ENCODE measurements at places on chromosomes 12 and 14.

DNA sequence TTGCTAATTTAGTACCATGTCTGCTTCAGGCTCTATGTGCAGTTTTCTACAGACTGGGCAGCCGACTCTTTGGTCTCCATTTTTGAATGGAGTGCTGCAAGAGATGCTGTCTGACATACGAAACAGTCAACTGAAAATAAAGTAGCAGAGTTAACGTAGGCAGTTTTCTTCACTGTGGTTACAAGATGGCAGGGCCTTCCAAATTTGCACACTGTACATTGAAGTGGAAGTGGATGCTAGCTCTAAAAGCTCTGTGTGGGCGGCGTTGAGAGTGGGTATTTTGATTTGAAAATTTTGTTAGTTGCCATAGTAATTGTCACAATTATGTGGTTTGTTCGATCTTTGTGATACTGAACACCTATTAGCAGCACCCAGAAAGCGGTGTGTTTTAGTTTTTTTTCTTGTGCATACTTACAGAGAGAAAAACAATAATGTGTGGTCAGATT is 154.9 kb upstream of the ATP2B1 start:
- DNase-seq, result no peak

DNA sequence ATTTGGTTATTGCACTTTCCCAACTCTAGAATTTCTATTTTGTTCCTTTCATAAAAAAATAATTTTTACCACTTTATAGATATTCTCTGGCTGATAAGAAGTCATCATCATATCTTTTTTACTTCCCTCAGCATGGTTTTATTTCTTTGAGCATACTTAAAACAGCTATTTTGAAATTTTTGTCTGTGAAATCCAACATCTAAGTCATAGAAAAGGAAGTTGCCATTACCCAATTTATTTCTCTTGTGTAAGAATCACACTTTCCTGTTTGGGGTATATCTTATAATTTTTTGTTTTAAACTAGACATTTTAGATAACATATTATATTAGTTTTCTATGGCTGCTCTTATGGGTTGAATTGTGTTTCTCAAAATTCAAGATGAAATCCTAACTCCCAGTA is 400.2 kb upstream of the OR4E1 start:
- DNase-seq, result no peak

- DNase-seq, result no peak
Measured at GRCh38 chr12:52038447-52038846, 12.8 kb upstream of the NR4A1 start.

DNA sequence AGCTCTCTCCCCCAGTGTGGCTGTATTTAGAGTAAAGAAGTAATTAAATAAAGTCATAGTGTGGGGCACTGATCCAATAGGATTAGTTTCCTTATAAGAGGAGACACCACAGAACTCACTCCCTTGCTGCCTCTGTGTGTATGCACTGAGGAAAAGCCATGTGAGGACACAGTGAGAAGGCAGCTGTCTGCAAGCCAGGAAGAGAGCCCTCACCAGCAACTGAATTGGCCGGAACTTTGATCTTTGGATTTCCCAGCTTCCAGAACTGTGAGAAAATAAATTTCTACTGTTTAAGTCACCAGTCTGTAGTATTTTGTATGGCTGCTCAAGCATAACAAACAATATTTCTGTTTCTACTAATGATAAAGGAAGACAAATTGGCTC is 368.7 kb upstream of the PRICKLE1 start:
- no peak for DNase-seq

DNA sequence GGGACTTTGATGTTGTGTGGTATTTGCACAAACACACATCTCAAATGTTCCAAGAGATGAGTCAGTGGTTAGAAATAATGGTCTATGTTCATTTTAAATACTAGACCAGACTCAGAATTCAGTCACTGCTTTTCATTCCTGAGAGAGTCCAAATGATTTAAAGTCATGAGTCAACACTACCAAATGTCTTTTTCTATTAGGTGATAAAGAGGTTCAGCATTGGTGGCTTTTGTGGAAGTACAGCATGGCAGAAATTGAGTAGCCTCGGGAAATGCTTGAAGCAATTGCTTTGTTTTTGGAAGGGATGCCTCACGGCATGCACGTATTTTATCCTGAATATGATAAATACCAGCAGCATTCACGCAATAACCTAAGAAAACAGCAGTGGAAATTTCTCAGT is 115.7 kb downstream of the DIO2 start:
- no peak for DNase-seq

GRCh38 chr12:30795410-30796312 is 40.9 kb upstream of the CAPRIN2 start:
- no peak for DNase-seq

- DNase-seq, result no peak
Measured at GRCh38 chr12:100995771-100996170, 201.2 kb downstream of the ANO4 start.

DNA sequence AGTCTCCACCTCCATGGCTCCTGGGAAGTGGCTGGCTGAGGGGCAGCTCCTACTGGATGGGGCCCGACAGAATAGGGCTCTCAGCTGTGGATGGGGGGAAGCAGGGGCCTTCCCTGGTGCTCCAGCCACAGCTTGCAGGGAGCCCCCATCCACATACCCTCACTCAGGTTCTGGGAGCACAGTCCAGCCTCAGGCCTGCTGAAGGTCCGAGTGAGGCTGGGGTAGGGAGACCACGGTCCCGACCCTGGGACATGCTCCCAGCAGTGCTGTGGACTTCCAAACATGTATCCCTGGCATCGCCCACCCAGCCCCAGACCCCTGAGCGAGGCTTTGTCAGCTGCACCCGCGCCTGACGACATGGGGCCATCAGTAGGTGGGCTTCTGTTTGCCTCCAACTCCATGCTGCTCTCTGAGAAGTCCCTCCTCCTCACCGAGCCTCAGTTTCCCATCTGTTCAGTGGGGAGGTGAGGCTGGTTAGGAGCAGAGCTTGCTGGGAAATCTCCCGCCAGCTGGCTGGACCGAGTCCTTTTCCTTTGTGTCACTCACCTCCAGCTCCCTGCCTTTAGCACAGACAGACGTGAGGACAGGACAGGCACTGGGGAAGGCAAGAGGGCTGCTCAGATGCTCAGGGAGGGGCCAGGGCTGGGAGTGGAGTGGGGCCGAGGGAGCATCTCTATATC is 9.1 kb upstream of the ATG101 start:
- DNase-seq, result peak; percentile 42

GRCh38 chr14:41993687-41994086 is 387.0 kb downstream of the LRFN5 start:
- DNase-seq, result no peak

DNA sequence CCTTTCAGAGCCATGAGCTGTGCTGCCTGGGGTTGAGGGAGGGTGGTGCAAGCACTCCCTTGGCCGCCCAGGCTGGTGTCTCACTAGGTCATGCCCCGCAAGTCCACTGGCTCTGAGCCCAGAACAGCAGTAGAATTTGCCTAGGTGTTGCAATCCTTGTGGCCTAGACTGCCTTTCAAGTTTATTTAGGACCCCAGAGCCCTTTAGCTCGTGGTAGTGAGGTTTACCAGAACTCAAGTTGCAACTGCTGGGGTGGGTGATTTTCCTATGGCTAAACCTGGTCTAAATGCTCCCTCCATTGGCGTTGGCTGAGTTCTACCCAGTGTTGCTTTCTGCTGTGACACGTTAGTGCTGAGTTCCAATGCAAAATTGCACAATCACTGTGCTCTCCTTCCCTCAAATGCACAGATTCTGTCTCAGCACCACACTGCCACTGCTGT is 287.2 kb downstream of the BCAT1 start:
- DNase-seq, result no peak

DNA sequence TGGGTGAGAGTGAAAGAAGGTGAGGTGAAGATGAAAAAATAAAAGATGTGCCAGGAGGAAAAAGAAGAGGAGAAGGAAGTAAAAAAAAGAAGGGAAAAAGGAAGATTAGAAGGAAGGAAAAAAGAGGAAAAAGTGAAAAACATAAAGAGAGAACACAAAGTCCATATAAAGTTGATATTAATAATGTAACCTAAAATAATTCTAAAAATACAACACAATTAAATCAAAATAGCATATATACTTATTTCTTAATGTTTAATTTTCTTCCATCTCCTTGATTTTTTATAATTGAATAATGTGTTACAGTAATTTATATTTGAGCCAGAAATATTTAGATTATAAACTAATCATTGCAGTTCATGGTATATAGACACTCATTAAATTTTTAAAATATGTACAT is 124.4 kb upstream of the NOVA1 start:
- no peak for DNase-seq

- no peak for DNase-seq
Measured at GRCh38 chr14:105525861-105526775, at the start of gene TMEM121. Gene TMEM121 (plus strand): TSS chr14:105526583. CDS start chr14:105528835, 2,252 bp downstream.

- no peak for DNase-seq
Measured at GRCh38 chr14:96735526-96735925, 61.7 kb upstream of the VRK1 start.

GRCh38 chr12:71075743-71076142 is 82.1 kb downstream of the TSPAN8 start:
- no peak for DNase-seq

DNA sequence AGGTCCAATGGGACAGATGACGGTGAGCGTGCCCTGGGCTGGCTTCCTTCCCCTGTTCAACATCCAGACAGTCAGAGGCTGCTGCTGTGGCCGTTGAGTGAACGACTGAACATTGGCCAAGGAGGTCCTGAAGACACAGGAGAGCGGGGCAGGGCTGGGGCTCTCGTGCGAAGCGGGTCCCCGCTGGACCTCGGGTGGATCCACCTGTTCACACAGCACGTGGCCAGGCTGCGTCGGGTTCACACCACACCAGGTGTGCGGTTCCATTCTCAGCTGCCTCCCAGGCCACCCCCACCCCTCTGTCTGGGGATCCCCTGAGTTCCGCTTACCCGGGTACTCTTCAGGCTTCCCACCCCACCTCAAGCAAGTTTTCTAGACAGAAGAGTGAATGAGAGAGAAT is 199.1 kb upstream of the PRMT8 start:
- DNase-seq, result no peak

GRCh38 chr12:26455936-26456574 is 260.7 kb downstream of the SSPN start:
- no peak for DNase-seq

- DNase-seq, result no peak
Measured at GRCh38 chr14:73896521-73896920, 9.9 kb downstream of the ZNF410 start.

GRCh38 chr14:98888281-98888680 is 383.7 kb downstream of the BCL11B start:
- DNase-seq, result no peak

DNA sequence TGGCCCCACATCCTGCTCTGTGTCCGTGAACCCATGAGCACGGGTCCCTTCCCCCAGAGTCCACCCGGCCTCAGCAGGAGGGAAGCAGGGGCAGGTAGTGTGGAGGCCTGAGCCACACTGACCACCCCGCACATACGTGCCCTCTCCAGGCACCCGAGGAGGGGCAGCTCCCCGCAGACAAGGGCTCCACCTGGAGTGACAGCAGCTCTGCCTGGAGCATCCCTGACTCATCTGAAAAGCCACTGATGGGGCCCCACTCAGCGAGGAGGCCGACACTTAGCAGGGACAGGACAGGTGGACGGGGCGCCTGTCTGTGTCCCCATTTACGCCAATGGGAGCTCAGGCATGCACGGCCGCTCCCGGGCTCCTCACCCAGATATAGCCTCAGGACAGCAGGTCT is 237.6 kb upstream of the SFSWAP start:
- no peak for DNase-seq

- no peak for DNase-seq
Measured at GRCh38 chr14:58104808-58105207, 47.2 kb downstream of the ARMH4 start.

DNA sequence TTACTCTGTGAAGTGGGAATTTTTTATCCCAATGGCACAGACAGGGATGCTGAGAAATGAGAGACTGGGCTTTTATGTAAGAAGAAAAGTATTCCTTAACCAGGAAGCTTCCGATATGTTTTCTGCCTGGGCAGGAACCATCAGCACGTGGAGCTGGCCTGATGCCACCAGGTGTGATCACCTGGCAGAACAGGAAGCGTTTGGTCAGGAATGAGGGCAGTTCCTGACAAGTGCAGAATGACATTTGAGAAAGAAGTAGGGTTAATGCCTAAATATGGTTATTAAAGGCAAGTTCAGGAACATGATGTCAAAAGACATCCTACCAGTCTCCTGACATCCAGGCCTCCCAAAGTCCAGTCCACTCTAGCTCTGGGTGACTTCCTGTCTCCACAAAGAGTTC is 210.3 kb downstream of the NUAK1 start:
- DNase-seq, result no peak

DNA sequence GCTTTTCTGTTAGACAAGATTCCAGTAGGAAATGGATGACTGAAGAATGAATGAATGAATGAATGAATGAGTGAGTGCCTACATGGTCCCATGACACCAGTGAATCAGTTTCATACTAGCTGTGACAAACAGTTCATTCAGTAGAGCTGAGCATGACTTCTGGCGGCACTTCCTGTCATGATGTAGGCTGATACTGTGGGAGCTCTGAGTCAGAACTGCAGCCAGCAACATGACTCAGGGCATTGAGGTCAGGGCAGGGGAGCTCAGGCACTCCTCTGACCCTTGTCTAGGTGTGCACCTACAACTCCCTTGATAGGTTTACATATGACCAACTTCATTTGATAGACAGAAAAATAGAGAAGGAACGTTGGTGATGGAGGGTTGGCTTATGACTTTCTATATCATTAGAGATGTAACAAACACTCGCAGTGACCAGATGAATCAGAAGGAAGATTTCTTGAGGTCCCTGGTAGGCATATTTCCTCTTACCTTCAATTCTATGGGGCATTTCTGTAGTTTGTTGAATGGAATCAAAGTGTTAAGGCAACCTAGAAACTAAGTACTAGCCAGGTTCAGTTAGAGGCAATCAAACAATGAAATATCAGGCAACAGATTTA is 139.3 kb upstream of the ARHGAP5 start:
- no peak for DNase-seq

DNA sequence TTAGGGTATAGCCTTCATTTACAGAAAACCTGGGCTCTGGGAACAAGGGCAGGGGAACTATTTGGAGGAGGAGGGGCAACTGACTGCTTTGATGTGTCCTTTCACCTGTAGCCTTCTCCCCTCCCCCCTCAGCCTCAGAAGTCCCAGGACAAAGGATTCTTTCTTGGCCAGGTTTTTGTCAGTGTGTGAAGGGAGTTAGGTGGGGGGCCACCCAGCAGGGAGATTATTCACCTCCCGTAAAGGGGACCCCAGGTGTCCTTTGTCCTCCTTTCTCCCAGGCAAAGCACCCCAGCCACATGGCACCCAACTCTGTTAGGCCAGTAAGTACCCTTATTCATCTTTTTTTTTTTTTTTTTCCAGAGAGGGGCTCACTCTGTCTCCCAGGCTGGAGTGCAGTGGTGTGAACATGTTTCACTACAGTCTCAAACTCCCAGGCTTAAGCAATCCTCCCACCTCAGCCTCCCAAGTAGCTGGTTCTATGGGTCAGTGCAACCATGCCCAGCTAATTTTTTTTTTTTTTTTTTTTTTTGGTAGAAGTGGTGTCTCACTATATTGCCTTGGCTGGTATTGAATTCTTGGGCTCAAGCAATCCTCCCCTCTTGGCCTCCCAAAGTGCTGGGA is 723 bp upstream of the NFE2 start:
- DNase-seq, result no peak

GRCh38 chr12:107536613-107537012 is 149.0 kb upstream of the PWP1 start:
- no peak for DNase-seq

Data from stimulated activated CD8-positive, alpha-beta memory T cell treated with anti-CD3 and anti-CD28 coated beads, Interleukin-2, amount 100 ng/mL, for 1 hour (primary cell).